ENCODE measurements at places on chromosomes 3 and 15. TPM values are rescaled to one million over a fixed set of nuclear protein-coding genes. Genes with fewer than 3 reads are reported as not detected.
A peak's percentile ranks its signal among the peaks of the same experiment; 100 is the strongest.

PDZRN3 gene
- 35.6 TPM for total RNA-seq

TJP1 gene
- 76.2 TPM for total RNA-seq

UQCRC1 gene
- 465 TPM for total RNA-seq

KY gene
- total RNA-seq, result 222 TPM

MESP2 gene
- total RNA-seq, result not detected

UBAP1L gene
- total RNA-seq, result 2.3 TPM

LMAN1L gene
- not detected for total RNA-seq

DNAJA4 gene
- 53.7 TPM for total RNA-seq

CCDC13 gene
- total RNA-seq, result 1.1 TPM

ZNF860 gene
- total RNA-seq, result 1.9 TPM

SAMD7 gene
- not detected for total RNA-seq

NR2F2 gene
- 22.0 TPM for total RNA-seq

NAALADL2 gene
- total RNA-seq, result 76.0 TPM

GHSR gene
- not detected for total RNA-seq

TM4SF1 gene
- 90.2 TPM for total RNA-seq

SCN11A gene
- 2.3 TPM for total RNA-seq

CCDC80 gene
- total RNA-seq, result 79.3 TPM

- DNase-seq, result peak; percentile 16
These were observed 47.3 kb downstream of the SSUH2 start for GRCh38 chr3:8597219-8597853.

DNA sequence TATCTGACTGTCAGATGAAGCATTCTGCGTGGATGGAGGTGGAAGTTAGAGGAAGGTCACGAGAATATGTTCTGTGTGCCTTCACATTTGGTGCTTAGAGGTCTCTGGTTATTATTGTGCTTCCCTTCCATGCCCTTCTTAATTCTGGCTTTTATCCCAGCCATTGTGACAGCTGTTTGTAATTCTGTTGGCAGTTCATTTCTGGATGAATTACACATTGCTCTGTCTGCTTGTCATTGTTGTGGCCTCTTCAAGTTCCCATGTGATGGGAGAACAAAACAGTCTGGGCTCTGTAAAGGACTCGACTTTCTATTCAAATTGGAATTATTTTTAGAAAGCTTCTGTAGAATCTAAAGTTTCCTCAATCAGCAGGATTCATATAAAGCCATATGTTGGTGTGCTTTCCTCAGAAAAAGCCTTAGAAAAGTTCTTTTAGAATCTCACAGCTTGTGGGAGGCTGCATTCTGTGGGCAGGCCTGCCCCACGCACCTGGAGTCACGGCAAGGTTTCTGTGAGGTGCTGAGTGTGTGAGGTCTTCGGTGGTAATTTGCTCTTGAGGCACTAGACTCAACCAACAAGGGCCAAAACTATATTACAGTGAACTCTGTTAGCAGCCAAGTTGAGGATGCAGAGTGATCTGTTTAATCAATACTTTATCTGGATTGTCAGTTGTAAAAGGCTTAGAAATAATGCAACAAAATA is 397.4 kb upstream of the AZI2 start:
- DNase-seq, result peak; percentile 87

DNA sequence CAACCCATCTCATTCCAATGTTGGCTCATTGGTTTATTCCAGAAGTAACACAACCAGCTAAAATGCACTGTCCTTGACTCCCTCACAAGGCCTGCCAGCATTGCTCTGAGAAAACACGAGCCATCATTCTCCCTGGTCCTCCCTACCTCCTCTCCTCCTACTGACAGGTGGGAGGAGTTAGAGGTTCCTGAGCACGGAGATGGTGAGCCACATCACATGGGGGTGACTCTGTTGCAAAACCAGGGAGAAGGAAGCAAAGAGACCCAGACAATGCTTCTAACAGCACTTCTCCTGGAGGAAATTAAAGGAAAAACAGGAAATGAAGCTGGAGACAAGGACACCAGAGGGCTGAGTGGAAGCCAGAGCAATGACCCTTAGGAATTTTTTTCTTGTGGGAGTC is 667.4 kb downstream of the NTRK3 start:
- no peak for DNase-seq

GRCh38 chr15:76208786-76209424 is 102.4 kb downstream of the ETFA start:
- DNase-seq, result no peak

GRCh38 chr3:82743196-82743595 is 981.8 kb upstream of the GBE1 start:
- DNase-seq, result no peak

DNA sequence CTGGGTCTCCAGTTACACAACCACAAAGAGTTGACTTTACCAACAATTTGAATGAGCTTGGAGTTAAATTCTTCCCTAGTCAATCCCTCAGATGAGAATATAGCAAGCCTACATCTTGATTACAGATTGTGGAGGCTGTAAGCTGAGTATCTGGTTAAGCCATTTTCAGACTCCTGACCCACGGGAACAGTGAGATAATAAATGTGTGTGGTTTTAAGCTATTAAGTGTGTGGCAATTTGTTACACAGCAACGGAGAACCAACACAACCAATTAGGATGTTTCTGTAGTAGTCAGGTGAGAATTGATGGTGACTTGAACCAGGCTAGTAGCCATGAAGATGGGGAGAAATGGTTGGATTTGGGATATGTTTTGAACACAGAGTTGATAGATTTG is 37.7 kb upstream of the SLC4A7 start:
- DNase-seq, result no peak

DNA sequence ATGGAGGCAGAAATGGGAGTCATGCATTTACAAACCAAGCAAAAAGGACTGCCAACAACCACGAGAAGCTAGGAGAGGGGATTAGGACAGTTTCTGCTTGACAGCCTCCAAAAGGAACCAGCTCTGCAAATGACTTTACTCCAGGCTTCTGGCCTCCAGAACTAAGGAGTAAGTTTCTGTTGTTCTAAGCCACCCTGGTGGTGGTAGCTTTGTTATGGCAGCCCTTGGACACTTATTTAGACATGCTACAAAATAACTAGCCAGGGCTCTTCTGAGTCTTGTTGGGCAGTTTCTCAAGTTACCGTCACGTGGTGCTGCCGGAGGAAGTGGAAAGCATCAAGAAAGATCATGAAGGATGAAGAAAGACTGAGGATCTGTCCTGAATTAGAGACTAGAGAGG is 386.5 kb downstream of the LRTM1 start:
- DNase-seq, result no peak

DNA sequence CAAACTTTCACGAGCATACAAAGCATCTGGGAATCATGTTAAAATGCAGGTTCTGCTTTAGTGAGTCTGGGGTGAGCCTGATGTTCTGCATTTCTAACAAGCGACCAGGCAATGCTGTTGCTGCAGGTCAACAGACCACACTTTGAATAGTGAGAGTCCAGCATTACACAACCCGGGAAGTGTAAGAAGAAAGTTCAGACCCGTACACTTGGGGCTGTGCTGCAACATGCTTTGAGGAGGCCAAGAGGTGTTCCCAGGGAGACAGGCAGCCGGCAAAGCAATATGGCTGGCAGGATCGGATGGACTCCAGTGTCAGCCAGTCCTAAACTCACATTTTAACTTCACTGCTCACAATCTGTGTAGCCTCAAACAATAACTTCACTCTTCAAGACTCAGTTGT is 134.2 kb downstream of the LIPC start:
- no peak for DNase-seq

DNA sequence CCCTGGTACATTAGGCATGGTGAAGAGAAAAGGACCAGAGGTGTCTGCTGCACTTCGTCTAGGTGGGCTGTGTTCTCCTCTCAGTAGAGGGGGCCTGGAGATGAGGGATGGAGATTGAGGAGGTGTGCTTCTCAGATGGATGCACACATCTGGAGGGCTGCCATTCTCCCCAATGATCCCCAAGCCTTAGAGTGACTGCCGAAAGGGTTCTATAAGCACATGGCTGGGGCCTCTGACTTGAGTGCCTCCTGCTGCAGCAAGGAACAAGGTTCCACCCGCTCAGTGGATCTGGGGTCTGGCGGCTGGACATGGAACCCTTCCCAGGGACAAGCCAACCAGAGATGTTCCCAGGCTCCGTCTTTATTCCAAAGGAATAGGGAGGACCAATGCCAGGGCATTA is 66.8 kb downstream of the CPN2 start:
- DNase-seq, result no peak

DNA sequence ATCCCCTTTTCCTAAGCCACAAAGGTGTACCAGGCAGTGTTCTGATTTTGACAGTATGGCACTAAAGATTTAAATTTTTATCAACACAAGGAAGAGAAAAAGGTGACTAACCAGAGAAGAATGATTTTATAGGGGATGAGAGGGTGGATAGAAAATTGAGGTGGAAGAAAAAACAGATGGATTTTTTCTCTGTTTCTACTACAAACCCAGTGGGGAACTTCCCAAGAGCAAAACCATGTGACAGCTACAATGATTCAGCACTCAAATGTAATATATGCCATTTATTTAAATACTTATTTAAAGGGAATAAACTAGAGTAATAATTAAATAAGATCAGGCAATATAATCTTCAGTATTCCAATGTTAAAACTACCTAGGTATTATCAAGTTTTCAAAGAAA is 11.1 kb downstream of the DCUN1D1 start:
- no peak for DNase-seq

DNA sequence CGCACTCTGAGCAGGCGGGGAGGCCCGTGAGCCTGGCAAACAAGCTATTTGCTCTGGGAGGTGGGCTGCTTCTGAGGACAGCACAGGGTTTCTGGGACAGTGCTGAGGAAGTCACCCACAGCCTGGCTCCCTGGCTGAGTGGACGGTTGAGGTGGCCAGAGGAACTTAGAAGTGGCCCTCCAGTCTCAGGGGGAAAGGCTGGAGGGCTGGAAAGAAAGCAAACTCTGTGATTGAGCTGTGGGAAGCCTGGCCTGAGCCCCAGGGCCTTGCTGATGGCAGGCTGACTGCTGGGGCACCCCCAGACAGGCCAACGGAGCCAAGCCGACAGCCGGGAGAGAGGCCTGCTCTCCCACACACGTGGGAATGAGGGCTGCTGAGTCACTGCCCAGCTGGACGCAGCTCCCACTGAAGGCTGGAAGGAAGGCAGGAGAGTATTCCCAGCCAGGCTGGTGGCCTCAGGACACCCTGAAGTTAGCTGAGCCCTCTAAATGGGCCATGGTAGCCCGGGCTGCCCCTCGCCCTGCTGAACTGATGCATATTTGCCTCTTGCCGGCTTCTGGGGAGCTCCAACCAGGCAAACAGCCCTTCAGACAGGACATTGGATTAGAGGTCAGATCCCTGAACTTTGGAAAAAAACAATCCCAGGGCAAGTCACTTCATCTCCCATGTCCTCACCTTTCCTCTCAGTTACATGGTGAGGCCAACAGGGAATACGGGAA is 98.0 kb upstream of the TLE3 start:
- DNase-seq, result peak; percentile 86

GRCh38 chr3:70531063-70531657 is 218.7 kb upstream of the MDFIC2 start:
- peak; percentile 75 for DNase-seq

DNA sequence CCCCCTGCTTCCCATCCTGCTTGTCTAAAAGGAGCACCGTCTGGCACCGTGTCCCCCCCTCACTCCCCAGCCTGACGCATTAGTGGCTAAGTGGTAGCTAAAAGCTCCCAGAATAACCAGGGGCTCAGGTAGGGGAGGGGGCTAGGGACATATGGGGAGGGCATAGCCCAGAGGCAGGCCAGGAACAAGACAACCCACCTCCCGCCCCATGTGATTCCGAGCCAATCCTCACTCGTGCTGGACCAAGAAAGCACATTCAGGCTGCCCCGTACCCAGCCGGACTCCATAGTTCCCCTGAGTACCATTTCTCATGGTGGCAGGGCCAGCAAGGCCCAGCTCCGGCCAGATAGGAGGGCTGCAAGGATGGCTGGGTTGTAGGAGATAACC is 11.5 kb downstream of the SEMA7A start:
- DNase-seq, result no peak

- no peak for DNase-seq
These were observed 2.9 kb downstream of the ACY1 start for GRCh38 chr3:51986010-51986947.

DNA sequence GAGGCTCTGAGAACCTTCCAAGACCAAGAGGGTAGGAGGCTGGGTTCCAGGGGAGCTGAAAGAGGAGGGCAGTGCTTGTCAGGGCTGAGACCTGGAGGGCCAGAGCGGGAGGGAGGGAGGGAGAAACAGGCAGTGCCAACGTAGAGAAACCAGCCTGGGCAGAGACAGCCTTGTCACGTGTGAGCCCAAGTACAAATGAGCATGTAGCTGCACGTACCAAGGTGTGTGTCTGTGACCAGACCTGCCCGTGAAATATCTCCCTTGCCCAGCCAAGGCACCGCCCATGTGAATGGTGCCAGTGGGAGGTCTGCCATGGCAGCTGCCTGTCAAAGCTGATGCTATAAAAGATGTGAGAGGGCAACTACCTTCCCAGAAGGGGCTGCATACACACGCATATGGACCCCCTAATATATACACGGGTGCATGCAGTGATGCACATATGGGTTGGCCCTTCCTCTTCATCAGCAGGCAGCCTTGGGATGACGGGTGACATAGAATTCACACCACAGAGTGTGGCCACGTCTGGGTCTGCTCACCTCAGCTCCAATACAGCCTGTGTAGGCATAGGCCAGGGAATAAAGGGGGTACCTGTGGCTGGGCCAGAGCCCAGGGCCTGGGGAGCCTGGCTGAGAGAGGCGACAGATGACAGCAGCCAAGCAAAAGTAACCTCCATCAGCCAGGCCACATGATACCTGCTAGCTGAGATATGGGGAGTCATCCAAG is 7.8 kb upstream of the CTDSPL start:
- peak; percentile 64 for DNase-seq

- DNase-seq, result no peak
These were observed 470.2 kb downstream of the NAALADL2 start for GRCh38 chr3:175329373-175329772.

DNA sequence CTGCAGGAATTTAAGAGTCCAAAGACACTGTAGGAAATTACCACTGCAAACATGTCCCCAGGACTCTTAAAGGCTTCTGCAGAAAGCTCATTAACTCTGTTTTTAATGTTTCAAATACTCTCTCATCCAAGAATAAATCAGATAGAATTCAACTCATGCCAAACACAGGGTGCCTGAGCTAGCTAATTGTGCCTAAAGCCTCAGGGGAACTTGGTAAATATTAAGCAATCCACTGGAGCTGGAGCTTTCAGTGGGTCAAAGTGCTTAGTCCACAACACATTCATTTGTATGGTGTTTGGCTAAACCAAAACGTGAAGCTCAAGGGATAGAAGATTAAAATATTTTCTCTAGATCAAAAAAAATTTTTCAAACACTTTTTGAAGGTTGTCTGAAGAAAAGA is 131.4 kb downstream of the THRB start:
- DNase-seq, result no peak

DNA sequence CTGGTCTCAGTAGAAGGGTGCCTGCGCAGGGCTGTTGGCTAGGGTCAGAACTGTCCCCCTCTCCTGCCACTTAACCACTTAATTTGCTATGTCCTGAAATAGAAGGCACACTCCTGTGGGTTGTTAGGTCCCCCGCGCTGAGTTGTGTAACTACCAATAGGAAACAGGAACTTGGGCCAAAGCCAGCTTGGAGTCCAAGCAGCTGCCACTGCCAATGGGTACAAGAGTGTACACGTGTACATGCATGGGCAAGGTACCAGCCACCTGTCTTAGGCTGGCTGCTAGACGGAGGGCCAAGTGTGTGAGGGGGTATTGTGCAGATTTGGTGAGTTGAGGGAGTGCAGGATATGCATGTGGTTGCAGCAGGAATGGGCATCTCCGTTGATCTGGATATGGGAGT is 29.7 kb upstream of the POLG start:
- no peak for DNase-seq

Measured in tongue (tissue), 3 donors.